ELR (cell line): ENCODE measurements at places on chromosomes 6 and 20.

- no peak for DNase-seq
These were observed 886.7 kb downstream of the TBC1D32 start for GRCh38 chr6:120447605-120448004.

- no peak for DNase-seq
These were observed 192.1 kb downstream of the SAMD5 start for GRCh38 chr6:147700436-147701209.

DNA sequence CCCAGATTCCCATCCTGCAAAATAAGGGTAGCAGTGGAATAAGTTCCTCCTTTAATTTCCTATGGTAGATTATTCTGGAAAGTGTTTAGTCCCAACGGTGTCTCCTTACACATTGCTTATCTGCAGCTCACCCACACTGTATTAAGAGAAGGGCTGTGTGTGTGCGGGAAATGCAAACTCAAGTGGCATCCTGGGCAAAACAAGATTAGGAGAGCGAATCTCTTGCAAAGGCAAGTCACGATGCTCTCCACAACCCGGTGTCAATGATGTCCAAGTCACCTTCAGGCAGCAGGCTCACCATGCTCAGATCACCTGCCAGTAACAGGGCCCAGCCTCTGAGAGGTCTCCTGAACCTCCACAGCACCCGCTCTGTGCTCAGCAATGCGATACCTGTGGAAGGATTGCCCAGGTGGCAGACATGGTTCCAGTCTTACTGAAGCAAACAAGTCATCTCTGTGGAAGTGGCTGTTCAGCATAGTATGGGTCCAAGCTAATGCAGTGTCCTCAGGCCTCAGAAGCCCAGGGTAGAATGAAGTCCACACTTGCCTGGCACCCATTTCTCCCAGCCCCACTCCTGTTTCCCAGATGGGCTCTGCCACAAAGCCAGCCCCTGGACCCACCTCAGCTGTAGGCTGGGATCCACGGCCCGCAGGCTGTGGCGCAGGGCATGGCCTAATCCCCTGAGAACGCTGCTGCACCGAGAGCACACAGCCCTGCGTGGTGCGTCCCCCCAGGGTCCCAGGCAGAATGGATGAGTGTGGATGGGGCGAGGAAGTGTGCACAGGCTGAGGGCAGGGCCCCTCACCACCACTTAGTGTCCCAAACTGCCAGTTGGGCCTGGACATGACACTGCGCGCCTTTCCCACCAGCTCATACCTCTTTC is 101.2 kb downstream of the PXDC1 start:
- DNase-seq: no peak

- no peak for DNase-seq
These were observed 52.9 kb downstream of the ATP9A start for GRCh38 chr20:51715163-51715855.

DNA sequence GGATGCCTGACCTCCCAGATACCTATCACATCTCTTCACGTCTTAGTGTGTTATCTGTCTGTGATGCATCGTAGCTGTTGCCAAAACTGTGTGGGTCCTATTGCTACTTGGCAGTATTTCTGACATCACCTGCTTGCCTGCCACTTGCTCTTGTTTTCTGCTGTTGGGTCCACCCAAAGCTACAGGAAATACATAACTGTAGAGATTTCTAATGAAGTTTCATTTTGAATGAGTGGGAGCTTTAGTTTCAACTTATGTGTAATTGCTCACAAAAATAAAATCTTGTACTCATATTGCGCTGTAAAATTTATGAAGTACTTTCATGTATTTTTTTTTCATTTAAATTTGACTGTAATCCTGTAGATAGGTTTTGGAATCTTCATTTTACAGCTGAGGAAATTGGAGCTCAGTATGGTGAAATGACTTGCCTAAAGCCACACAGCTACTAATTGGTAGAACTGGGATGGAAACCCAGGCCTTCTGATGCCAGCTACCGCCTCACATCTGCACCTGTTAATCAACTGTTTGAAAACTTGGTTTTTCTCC is 113.6 kb upstream of the MAN1A1 start:
- DNase-seq: no peak

GRCh38 chr6:155502393-155502792 is 46.8 kb upstream of the NOX3 start:
- no peak for DNase-seq

- no peak for DNase-seq
These were observed 165.4 kb upstream of the GMDS start for GRCh38 chr6:2410656-2411380.

- DNase-seq: no peak
These were observed 29.1 kb downstream of the LRRN4 start for GRCh38 chr20:6024768-6025167.

DNA sequence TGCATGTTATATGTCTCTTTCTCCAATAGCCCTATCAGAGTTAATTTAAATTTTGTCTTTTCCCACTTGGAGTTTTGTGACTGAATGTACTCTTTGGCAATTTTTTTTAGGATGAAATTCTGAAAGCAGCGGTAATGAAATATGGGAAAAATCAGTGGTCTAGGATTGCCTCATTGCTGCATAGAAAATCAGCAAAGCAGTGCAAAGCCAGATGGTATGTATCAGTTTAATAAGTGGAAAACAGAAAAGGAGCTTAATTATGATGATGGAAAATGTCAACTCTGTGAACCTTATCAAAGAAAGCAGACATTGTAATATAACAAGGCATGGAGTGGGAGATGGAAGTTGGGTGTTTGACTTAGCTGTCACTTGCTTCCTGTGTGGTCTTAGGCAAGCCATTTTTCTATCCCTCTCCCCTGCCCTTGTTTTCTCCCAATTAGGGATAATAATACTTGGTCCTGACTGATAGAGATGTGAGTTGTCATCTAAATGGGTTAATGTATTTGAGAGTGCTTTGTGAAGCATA is 2.7 kb downstream of the CDC5L start:
- no peak for DNase-seq

DNA sequence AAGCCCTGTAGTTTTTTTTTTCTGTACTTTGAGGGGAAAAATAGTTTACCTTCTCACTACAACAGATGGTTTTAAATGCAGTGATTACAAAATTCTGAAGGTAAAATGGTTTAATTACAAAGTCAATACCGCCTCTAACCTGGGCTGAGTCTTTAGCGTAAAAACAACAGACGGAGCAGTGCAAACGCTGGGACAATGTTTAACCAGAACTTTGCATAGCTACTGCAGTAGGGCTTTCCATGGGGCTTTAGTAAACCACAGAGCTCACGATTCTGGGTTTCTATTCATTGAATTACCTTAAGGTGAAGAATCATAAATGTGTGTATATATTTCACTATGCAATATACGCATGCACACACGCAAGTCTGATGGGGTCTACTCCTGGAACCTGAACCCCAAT is 77.9 kb downstream of the RFX6 start:
- DNase-seq: no peak

GRCh38 chr6:139823808-139824126 is 449.3 kb upstream of the CITED2 start:
- no peak for DNase-seq

DNA sequence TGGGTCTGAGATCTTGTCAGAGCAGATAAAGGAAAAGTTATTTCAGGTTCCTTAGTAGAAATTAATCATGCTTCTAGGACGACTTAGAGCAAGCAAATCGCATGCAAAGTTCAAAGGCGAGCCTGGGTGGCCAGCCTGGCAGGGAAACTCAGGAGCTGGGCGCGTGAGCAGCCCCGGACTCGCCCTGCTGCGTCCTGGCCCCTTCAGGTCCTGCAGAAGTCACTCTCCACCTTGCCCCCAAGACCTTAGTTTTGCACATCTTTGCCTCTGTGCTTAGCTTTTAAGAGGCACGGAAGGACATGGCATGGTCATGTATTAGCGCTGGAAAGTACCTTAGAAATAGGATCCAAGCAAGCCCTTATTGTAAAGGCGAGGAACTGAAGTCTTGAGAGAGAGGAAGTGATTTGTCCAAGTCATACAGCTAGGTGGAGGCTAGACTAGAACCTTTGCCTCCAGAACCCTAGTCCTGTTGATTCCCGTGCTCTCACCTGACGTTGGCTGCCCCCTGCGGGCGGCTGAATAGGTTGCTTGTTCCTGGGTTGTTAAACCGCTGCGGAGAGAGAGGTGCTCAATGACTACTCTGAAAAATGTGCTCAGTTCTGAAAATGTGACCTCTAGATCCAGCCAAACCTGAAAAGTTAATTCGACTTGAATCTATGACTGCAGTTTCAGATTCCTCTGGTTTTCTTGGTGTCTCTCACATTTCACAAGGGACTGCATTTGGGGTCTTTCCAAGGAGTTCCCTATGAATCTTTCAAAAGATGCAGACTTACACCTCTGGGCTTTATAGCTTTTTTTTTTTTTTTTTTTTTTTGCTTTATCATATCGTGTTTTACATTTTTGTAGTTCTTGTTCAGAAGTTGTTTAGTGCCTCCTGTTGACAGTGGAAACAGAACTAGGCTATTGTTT is 2.7 kb downstream of the MYB start:
- peak; percentile 68 for DNase-seq

DNA sequence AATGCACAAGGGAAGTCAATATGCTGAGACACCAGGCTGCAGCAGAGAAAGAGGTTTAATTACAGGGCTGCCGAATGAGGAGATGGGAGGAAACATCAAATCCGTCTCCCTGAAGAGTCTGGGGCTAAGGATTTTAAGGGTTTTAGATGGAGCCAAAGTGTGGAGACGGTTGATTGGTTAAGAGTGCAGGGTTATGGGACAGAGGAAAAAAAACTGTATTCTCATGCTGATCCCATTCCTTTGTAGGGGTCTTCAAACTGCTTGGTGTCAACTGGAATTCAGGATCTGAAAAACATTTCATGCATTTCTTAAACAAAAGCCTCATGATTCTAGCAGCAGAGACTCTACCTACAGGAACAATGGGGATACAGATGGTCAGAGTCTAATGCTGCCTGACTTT is 96.1 kb upstream of the SYNDIG1 start:
- DNase-seq: no peak

DNA sequence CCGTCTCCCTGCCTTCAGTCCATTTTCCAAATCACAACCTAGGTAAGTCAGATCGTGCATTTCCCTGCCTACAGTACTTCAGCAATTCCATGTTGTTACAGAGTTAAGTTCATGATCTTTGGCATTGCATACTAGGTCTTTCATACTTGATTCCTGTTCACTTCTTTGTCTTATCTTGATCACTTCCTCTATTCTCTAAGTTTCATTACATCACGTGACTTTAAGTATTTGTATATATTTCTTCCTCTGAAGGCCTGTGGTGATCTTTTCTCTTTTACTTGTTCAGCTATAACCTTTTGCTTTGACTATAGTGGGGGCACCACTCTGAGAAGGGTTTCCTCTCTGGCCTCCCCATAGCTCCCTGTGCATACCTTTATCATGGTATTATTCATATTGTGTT is 100.2 kb downstream of the TRMT11 start:
- no peak for DNase-seq

GRCh38 chr6:136362421-136363356 is 73.0 kb upstream of the BCLAF1 start:
- no peak for DNase-seq

- DNase-seq: peak; percentile 56
These were observed 52.6 kb upstream of the MAFB start for GRCh38 chr20:40741507-40742106.
